Stimulated activated CD4-positive, alpha-beta T cell treated with anti-CD3 and anti-CD28 coated beads, Interleukin-4, amount 100 ng/mL, for 48 hours (primary cell): ENCODE measurements at places on chromosomes 4 and X.

- DNase-seq = no peak
Observed at GRCh38 chr4:167721617-167722486, 370.5 kb upstream of the ANXA10 start.

DNA sequence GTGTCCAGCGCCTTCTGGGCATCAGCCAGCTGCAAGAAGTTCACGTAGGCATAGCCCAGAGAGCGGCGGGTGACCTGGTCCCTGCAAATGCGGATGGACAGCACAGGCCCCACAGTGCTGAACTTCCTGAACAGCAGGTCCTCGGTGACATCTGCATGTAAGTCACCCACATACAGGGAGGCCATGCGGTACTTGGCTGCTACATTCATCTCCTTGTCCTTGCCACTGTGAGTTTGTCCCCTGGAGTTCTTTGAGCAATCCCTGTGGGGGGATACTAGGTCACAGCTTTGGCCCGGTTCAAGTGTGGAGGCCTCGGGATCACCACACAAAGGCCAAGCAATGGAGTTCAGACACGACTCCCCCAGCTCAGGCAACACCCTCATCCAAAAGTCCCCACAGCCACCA, 776 bp downstream of the PABPC4L start:
- no peak for DNase-seq

DNA sequence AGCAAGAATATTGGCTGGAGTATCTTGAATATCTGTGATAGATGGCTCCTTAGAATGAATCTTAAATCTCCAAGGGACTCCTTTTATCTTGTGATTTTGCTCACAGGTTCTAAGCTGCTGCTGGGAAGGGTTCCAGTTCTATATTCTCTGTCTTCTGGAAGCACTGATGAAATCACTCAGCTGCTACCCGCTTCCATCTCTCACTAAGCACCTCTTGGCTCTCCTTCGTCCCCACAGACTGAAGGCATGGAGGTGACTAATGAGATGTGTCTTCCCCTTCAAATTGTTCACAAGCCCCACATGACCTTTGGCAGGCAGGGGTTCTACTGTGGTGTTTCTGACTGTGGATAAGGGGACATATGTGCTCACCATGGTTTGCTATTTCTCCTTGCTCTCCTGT, 75.9 kb downstream of the C4orf51 start:
- DNase-seq = no peak

DNA sequence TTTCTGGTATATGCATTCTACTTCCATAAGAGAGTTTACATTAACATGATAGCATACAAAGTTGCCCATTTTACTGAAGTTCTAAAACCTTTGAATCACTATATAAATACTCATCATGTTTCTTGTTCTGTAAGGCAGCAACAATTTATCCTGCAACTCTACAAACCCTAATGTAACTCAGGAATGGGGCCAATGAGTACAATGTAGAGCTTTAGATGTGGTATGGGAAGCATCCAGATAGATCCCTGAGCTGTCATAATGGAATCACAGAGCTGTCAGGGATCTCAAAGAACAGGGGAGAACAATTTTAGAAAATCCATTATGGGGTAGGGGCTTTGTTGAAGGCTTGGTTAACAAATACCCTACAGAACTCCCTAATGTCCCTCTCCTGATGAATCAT, 88.5 kb downstream of the DCUN1D4 start:
- DNase-seq = no peak

DNA sequence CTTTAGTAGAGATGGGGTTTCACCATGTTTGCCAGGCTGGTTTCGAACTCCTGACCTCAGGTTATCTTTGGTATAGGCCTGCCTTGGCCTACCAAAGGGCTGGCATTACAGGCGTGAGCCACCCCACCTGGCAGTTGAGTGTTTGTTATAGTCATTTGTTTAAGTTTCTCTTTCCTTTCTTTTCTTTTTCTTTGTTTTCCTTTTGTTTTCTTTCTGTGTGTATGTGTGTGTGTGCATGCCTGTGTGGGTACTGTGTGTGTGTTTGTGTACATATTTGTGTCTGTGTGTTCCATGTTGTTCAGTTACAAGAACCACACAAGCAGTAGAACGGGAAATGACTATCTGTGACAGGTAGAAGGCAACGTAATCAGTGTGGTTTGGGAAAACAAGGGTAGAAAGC, 624.9 kb downstream of the FSTL5 start:
- DNase-seq = no peak

DNA sequence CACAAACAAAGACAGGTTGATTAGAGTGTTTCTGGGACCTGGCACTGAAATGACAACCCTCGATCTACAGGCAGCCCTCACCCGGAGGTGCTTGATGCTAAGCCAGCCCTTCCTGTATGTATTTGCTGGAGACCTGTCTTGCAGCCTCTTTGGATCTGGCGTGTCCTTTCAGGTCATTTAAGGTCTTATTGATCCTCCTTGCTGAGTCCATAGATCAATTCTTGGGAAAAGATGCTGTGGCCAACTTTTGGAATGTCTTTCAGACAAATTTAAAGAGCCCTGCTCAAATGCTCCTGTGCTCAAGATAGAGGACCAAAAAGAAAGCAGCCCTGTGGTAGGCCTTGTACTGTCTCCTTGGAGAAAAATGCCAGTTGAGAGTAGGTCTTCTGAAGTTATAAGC, 6.8 kb upstream of the SETD7 start:
- DNase-seq = no peak

GRCh38 chr4:139861471-139861870, 195.9 kb downstream of the MGST2 start:
- DNase-seq = no peak

- no peak for DNase-seq
Observed at GRCh38 chr4:145446184-145446583, 35.5 kb upstream of the SMAD1 start.

GRCh38 chrX:109040057-109040456, 303.7 kb upstream of the IRS4 start:
- no peak for DNase-seq

DNA sequence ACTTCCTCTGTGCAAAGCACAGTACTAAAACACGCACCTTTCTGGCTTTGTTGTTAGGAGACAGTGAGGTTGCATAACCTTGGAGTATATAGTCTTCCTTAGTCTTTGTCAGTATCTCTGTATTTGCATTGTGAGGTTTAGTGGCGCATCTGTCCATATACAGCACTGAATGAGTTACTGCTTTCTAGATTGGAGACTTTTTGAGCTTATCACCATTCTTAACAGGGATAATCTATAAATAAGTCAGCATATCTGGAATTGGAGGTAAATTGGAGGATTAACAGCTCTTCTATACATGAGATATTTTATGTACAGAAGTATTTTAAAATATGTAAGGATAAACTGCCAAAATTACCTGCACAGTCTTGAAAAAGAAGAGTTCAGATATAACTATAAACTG, 4.3 kb downstream of the FHDC1 start:
- DNase-seq = no peak

DNA sequence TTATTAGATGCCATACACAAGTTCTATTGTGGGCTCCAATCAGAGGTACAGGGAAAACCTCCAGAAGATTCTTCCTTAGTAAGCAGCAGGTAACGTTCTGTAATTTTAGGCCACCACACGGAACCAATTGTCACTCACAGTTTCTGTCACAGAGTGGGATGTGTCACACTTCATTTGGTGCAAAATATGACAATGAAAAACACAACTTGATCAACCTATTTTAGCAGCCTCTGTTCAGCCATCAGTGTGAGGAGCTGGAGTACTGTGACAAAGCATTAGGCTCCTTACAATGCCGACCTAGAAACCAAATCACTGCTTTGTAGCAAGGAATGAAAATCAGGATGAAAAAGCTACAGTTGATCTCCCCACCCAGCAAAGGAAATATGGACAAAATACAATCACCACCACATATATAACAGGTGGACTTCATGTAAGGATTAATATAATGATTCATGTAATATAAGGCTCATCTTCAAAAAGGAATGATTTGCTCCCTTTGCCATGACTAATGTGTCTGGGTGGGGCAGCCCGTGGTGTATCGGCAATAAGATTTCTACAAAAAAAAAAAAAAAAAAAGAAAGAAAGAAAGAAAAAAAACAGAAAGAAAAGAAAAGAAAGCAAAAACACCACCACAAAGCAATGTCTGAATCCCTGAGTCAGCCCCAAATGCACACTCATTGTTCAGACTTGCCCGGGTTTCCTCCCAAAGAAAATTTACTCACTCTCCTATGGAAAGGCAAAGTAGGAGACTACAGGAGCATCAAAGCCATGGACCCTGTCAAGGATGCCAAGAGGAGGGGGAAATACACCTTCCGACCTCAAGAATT, 36.0 kb downstream of the SLC9A7 start:
- DNase-seq = no peak

- no peak for DNase-seq
Observed at GRCh38 chr4:183295711-183296110, 24.4 kb downstream of the CLDN22 start.

DNA sequence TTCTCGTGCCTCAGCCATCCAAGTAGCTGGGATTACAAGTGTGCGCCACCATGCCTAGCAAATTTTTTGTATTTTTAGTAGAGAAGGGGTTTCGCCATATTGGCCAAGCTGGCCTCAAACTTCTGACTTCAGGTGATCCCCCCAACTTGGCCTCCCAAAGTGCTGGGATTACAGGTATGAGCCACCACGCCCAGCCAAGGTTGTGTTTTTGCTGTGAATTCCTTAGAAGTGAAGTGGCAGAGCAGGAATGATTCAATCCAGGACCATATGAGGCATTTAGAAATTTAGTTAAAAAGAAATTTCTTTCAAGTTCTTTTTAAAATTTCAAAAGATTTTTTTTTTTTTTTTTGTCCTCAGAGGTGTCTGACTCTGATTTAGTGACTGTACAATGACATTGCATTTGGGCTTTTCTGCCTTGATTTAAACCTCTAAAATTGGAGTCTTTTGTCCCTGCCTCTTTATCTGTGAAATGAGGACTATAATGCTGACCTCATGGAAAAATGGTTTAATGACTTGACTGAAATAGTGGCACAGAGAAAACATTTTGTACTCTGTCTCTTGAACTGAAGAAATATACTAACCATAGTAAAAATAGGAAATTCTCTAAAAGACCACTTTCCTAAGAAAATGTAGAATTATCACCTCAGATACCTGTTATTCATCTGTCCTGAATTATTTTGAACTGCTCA, 59.9 kb downstream of the CXCL13 start:
- DNase-seq = peak; percentile 2

GRCh38 chrX:48468693-48469691, 1.1 kb downstream of the SLC38A5 start:
- no peak for DNase-seq

- DNase-seq = no peak
Observed at GRCh38 chr4:126265888-126266287, 951.1 kb downstream of the FAT4 start.

DNA sequence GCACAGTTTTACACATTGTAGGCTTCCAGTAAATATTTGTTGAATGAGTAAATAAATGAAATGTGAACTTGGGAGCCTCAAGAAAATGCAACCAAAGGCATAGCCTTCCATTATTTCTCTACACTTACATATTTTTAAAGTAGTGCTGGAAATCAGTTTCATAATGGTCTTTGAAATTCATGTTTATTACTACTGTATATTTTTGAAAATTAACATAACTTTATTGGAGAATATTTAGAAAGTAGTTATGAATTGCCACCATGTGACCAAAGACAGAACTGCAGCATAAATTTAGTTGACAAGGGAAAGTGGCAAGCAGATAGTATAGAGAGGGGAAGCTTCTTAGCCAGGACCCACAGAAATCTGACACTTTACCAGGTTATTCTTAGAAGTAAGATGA, 6.4 kb downstream of the TCEAL8 start:
- no peak for DNase-seq

GRCh38 chr4:19492606-19493005, 759.1 kb upstream of the SLIT2 start:
- DNase-seq = no peak

- no peak for DNase-seq
Observed at GRCh38 chr4:3368841-3369760, 72.7 kb upstream of the HGFAC start.
